ENCODE measurements at places on chromosomes 1 and 21.

- DNase-seq, result no peak
Measured at GRCh38 chr1:77416692-77417450, 135.1 kb downstream of the AK5 start.

DNA sequence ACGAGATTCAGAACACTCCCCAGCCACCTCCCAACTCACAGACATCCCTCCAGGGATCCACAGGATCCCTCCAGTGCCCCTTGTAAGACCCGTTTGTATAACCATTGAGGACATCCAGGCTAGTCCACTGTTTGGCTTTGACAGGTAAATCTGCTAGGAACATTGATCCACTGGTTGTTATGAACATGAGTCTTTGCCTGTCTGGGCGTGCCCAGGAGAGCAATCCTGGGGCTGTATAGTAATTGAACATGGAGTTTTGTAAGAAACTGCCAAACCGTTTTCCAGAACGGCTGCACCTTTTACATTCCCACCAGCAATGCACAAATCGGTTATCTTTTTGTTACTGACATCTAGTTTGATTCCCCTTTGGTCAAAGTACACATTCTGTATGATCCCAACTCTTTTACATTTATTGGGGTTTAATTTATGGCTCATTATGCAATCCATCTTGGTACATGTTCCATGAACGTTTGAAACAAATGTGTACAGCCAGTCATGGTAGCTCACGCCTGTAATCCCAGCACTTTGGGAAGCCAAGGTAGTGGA, 88.7 kb downstream of the WDR4 start:
- DNase-seq, result no peak

- no peak for DNase-seq
Measured at GRCh38 chr1:36792292-36792691, 242.0 kb downstream of the GRIK3 start.

- DNase-seq, result no peak
Measured at GRCh38 chr1:22309572-22309971, 142.1 kb upstream of the ZBTB40 start.

- DNase-seq, result no peak
Measured at GRCh38 chr1:7845761-7846160, 7.1 kb downstream of the UTS2 start.

DNA sequence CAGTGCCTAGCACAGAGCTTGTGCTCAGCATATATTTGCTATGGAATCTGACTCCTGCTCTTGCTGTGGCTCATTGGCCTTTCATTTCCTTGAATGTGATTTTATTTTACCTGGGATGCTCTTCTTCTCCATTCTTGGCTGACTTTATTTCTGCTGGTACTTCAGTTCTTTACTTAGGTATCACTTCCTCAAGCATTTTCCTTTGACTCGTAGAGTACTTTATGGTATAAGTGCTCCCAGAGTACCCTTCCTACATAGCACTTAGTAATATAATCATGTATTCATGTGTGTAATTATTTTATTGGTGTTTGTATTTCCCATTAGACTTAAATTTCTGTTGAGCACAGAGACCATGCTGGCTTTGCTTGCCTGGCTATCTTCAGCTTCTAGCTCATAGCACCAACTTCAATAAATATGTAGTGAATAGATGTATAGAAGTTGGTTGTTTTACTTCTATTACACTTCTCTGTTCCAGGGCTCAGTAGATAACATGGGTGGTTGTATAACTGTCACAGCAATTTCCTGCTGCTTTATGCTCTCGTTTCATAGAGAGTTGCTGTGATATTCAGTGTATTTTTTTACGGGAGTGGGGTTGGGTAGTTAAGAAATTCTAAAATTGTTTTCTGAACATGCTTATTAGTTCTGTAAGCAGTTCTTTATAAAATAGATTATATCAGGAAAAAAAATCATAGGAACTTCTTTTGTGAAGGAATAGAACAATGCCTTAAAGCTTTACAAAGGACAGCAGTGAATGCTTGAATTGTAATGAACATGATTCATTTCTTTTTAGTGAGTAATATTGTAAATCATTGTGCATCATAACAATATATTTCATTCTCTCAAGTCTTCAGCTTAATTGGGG, 112.2 kb downstream of the NEK7 start:
- no peak for DNase-seq

- no peak for DNase-seq
Measured at GRCh38 chr1:39268906-39269305, 64.4 kb downstream of the MACF1 start.

- DNase-seq, result no peak
Measured at GRCh38 chr1:119631086-119631432, 17.0 kb downstream of the ZNF697 start.

DNA sequence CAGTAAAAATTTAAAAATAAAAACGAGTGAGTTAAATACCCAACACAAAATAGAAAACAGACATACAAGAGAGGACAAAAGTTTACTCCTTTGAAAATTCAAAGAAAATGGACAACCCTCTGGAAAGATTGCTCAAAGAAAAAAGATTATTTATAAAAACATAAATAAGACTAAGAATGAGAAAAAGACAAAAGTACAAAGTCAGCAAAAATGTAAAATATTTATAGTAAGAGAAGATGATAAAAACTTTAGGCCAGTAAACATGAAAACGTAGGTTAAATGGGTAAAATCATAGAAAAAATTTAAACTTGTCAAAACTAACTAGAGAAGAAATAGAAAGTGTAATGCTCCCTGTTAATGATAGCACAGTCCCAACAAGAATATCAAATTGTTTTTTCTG, 31.9 kb upstream of the SLC45A1 start:
- DNase-seq, result no peak

DNA sequence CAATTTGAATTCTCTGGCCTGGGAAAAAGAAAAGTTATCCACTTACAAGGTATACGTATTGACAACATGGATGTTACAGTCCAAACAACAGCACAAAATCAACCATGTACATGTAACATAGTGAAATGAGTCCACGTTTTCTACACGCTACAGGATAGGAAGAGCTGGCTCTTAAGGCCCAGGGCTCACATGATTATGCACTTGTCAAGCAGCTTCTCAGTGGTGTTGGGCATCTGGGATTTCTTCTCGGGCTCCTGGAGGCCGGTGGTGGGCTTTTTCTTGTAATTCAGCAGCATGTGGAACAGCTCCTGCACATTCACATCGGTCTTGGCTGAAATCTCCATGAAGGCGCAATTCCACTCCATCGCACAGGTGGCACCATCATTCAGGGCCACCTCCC, 4.0 kb downstream of the DIRAS3 start:
- DNase-seq, result no peak

DNA sequence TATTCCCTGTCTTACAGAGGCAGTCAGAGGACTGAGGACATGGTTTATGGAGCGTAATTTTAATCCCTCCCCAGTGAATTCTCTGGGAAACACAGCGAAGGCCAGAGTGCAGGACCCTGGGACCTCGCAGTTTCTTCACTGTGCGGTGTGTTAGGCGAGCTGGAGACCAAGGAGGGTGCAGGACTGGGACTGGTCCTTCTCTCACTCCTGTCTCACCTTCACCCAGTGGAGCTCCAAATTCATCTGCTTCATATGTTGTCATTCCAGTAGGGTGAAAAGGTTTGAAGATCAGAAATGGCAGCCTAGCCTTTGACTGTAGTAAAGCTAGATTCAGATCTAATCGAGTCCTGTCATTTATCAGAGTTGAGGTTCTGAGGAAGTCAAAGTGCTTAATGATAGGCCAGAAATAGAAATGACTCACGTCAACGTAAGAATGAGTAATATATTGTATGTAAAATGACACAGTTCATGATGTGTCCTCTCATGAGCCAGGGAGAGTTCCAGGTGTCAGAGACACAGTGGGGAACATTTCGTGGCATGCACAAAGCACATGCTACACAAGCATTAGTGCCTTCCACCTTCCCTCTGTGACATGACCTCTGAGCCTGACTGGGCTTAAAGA, 647.5 kb downstream of the SMYD3 start:
- no peak for DNase-seq

GRCh38 chr1:226110249-226111097, 48.0 kb downstream of the H3-3A start:
- peak; percentile 45 for DNase-seq

DNA sequence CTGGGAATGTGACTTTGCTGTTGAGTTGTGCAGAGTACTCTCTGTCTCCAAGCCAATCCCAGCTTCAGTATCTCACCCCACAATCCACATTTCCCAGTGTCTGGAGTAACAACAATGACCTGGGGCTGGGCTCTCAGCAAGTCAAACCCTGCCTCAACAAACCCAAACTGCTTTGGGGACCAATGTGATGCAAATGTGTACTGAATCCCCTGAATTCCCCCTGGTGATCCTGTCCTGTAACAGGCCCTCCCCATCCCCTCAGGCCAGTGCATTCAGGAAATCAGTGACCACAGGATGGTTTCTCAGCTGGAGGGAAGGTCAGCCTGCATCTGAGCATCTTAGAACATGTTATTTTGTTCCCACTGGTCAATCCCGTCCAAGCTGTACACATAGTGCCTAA, 36.7 kb upstream of the HAO2 start:
- no peak for DNase-seq
